ENCODE measurements at places on chromosomes 4 and X.
A peak's percentile ranks its signal among the peaks of the same experiment; 100 is the strongest.

DNA sequence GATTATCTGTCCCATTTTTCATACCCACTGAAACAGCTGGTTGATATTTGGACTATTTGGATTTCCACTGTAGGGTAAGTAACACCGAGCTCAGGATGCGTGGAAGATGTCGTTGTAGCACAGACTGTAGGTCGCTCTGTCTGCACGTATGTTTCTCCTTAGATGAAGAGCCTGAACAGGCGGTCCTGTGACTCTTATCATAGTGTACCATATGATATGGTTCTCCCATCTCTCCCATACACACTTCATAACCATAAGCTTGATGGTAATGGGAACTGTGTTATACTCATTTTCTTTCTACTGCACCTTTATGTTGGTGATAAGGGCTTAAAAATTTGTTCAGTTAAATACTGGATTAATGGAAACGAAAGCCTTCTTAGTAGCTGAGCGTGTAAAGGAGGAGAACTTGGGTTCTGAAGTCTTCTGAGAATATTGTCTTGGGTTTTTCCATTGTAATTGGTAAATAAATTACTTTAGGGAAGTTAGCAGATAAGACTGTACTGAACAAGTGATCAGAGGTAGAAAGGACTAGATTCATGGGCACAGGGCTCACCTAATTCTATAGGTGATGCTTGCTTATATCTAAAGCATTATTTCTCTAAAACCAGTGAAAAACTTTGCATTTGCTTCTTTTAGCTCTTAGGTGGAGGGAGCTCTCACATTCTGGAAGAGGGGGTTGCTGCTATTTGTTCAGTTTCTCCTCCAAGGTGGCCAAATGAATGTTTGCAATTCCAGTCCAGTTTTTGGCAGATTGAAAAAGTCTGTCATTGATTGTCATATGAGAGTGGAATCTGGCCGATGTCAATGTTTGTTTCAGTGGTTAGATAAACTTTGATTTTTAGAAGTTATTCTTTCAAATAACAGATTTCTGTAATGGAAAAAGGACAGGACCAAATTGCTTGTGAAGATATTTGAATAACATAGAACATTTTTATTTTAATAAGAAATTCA, 15.8 kb downstream of the SMAD1 start:
- DNase-seq: no peak

- DNase-seq: no peak
Measured at GRCh38 chrX:136106920-136107528, 40.3 kb upstream of the FHL1 start.

- no peak for DNase-seq
Measured at GRCh38 chrX:633985-634958, 3.7 kb downstream of the SHOX start.

DNA sequence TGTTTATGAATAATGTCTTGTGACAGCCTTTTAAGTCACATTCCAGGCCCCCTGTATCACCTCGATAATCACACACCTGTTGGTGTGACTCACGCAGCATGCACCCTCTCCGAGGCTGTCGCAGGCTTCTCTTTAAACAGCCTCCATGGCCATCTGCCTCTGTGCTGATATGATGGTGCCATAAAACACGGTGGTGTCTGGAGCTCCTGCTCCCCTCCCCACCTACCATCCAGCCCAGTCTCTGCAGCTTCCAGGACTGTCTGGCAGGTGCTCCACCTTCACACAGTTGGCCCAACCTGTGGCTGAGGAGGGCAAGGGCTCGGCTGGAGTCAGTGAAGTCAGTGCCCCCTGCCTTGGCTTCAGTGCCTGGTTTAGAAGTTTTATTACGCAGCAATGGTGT, 173.8 kb upstream of the RPL34 start:
- no peak for DNase-seq

DNA sequence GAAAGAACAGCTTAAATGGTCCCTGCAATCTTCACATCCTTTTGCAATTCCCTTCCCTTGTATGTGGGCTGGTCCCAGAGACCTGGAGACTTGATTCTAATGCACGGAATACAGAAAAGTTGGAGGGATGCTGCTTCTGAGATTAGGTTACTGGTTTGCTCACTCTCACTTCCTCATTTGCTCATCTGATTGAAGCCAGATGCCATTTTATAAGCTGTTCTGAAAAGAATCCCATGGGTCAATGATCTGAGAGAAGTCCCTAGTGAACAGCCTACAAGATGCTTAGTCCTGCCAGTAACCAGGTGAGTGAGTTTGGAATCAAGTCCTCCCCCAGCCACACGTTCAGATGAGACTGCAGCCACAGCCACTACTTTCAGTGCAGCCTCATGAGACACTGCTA, 35.9 kb downstream of the MAGEA1 start:
- no peak for DNase-seq

GRCh38 chr4:186345184-186345583, 79.2 kb downstream of the F11 start:
- DNase-seq: no peak

DNA sequence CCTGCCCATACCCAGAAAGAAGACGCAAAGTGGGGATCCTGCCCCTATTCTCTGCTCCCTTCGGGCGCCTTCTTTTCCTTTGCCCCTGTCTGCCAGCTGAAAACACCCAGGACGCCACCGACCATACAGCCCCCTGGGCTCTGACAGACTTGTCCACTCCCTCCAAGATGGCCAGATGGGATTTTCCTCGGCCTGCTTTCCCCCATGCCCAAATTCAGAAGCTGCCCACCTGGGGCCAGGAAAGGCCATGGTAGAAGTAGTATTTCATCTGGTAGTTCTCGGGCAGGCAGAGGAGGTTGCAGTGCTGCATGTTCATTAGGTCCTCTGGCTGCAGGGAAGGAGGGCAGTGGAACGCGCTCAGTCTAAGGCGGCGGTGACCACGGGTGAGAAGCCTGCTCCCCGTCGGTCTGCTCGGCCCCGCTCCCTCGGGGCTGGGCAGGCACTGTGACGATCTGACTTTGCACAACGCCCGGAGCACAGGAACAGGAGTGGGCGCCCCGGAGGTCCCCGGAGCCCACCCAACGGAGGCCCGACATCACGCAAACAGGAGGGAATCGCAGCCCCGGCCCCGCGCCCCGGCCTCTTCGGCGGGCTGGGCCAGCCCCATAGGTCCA, 582 bp downstream of the NAA10 start:
- no peak for DNase-seq

DNA sequence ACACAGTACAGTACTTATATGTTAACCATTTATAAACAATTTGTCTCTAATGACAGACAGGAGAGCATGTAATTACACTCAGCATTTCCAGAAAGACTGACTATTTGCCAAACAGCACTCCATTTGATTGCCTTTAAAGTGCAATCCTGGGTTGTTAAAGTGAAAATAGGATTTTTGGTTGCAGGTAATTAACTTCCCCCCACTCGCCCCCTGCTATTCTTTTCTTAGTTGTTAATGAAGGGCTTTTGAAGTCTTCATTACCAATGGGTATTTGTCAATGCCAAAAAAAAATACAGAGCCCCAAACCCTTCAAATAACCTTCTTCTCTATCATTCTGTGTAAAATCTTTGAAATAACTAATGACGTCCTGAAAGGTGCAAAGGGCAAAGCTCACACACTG, 825.6 kb downstream of the STPG2 start:
- no peak for DNase-seq

DNA sequence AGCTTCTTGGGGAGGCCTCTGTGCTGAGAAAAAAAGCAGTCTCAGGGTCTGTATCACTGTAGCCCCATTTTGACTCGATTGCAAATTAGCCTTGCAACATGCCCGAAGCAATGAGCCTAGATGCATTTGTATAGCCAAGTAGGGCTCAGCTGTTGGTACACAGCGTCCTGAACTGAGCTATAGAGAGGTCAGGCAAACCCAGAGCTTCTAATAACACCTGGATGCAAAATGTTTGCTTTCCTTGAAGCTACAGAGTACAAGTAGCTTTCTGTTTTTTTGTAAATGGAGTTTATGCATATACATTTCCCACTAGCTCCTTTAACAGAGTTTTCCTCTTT, 87.8 kb downstream of the PLAC1 start:
- DNase-seq: no peak

DNA sequence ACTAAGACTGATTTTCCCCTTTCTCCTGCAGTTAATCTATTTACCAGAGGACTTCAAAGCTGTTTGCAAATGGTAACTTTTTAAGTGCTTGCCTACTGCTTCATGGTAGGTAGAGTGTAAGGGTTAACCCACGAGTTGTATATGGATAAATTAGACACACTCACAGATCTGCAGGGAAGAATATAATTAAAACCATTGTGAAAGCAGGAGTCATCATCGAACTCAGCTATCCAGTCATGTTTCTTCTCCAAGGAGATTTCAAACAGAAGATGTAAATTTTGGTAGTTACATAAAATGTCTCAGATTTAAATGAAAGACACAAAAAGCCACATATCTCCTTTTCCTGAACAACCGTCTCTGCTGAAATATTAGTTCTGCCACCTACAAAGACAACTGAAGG, 549 bp upstream of the XG start:
- no peak for DNase-seq

DNA sequence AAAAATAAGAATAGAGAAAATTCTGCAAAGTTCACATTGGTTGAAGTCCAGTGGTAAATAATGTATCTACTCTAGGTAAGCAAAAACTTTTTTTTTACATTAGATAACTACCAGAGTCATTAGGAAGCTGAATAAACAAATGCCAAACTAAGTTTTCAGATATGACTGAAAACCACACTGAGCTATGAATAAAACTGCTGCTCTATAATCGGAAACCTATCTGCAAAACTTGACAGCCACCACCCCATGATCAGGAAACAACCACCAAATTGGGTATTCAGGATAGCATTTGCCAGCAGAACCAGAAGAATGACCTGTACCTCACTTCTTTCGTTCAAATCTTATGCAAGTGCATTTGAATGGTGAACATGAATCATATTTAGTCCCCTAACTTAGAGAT, 173.0 kb upstream of the TET2 start:
- DNase-seq: no peak

GRCh38 chrX:152656087-152656486, 18.4 kb downstream of the GABRQ start:
- DNase-seq: no peak

DNA sequence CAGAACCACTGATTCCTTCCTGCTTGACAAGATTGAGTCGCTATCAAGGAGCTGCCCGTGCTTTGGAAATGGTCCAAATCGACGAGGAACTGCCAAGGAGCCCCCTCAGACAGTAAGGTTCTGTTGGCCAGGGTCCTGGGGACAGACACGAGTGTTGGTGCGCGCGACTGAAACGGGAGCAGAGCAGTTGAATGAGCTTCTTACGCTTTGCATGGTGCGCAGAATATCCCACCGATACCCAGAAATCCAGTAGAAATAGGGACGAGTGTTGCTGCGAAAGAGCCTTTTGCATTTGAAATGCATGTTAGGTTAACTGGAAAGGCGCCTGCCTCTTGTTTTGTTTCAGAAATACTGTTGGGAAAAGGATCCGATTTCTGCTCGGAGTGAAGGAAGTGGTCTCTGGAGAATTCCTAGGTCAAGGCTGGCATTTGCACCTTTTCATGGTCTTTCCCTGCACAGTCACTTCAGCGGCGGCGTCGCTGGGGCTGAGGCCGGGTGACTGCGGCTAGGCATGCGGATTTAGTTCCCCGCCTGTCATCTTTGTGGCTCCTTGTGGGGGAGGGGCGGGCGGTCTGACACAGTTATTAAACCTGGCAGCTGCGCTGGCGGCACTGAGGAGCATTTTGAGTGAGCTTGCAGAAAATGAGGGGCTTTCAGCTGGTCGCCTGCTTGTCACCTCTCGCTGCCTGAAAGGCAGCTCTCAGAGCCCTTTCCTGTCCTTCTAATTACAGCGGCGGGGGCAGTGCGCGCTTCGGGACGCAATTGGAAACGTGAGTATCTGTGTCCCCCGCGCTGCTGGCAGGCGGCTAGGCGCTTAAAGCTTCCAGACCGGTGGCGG, 51.5 kb upstream of the TRIM2 start:
- peak; percentile 23 for DNase-seq

DNA sequence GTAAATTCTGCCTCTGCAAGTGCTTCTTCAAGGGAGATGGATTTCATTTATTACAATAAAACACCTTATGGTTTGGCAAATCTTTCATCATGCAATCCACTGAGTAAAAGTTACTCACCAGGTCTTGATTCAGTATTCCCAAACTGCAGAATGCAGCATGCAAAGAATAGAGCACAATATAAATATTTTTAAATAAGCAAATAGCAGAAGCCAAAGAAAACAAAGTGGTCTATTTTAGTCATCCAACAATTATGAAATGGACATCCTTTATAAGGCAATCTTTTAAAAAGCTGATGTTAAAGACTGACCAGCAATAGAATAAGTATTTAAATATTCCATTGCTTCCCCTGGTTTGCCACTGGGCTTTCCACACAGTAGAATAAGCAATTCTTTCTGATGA, 59.5 kb downstream of the SLC39A8 start:
- no peak for DNase-seq

- no peak for DNase-seq
Measured at GRCh38 chr4:153747406-153747955, 12.3 kb downstream of the RNF175 start.
